ENCODE measurements at places on chromosomes 5 and 9.
A peak's percentile ranks its signal among the peaks of the same experiment; 100 is the strongest.

DNA sequence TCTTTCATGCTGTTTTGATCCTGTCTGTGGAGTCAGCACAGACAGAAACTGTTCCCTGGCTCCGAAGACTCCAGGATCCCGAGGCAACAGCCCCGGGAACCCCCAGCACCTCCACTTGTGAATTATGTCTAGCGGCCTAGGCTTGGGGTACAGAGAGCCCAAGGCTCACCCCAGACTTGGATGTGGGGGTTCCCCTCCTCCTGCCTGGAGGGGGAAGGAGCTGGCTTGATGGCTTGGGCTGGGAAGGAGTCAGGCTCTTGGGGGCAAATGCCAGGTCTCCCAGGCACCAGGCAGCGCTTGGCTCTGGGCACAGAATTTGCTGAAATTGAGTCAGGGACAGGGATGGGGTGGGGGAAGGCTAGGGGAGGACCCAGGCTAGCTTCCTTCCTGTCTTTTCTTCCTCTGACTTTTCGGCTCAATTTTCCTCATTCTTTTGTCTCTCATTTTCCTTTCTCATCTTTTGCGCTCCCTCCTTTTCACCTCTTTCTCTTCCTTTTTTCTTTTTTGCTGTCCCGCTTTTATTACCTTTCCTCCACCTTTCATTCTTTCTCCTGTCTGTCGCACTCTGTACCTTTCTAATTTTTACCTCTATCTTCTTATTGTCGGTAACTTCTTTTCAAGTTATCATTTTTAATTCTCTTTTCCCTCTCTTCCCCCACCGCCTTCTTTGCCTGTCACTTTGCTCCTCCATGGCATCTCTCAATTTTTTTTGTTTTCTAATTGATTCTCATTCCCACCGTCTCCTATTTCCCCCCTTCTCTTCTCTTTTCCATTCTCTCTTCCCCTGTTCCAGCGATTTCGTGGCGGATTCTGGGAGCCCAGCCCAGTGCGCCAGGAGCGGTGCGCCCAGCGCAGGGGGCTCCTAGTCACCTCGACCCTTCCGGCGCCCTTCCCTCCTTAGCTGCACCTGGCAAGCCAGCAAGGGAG is 10.5 kb downstream of the MSX2 start:
- no peak for DNase-seq

GRCh38 chr5:3862906-3863305 is 267.3 kb downstream of the IRX1 start:
- no peak for DNase-seq

DNA sequence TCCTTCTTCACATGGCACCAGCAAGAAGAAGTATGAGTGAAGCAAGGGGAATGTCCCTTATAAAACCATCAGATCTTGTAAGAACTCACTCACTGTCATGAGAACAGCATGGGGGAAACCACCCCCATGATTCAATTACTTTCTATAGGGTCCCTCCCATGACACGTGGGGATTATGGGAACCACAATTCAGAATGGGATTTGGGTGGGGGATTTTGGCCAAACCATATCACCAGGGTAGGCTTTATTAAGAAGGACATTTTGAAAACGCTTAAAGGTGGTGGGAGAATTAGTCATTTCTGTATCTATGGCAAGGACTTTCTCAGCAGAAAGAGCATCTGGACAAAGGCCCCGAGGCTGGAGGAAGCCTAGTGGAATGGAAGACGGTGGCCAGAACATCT is 100.2 kb upstream of the ADAMTS16 start:
- no peak for DNase-seq

DNA sequence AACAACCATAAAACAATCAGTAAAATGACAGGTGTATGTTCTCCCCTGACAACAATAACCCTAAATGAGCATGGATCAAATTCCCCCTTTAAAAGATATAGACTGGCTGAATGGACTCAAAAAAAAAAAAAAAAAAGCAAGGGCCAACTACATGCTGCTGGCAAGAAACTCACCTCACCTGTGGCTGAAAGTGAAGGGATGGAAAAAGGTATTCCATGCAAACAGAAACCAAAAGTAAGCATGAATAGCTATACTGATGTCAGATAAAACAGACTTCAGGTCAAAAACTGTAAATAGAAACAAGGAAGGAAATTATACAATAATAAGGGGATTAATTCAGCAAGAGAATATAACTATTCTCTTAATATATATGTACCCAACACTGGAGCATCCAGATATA is 54.2 kb upstream of the SSBP2 start:
- DNase-seq: no peak

GRCh38 chr9:95588724-95589588 is 72.2 kb upstream of the PTCH1 start:
- DNase-seq: no peak

GRCh38 chr5:108420158-108420557 is 38.3 kb upstream of the FBXL17 start:
- DNase-seq: no peak

GRCh38 chr5:144771802-144772201 is 601.1 kb downstream of the KCTD16 start:
- DNase-seq: no peak

DNA sequence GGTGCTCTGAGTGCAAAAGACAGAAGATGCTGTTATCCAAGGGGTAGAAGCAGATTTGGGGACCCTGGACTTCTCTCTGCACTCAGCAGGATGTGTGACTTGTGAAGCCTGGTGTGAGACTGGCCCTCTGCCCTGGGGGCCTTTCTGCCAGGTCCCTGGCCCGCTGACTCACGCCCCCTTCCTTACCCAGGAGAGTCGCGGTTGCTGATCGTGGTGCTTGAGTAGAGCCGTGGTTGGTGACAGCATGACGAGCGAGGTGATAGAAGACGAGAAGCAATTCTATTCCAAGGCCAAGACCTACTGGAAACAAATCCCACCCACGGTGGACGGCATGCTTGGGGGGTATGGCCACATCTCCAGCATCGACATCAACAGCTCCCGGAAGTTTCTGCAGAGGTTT is 6.5 kb downstream of the NTMT1 start:
- no peak for DNase-seq

GRCh38 chr9:71891557-71892189 is 19.3 kb downstream of the ABHD17B start:
- no peak for DNase-seq

- peak; percentile 46 for DNase-seq
Measured at GRCh38 chr5:6745706-6746222, 32.5 kb downstream of the TENT4A start.

DNA sequence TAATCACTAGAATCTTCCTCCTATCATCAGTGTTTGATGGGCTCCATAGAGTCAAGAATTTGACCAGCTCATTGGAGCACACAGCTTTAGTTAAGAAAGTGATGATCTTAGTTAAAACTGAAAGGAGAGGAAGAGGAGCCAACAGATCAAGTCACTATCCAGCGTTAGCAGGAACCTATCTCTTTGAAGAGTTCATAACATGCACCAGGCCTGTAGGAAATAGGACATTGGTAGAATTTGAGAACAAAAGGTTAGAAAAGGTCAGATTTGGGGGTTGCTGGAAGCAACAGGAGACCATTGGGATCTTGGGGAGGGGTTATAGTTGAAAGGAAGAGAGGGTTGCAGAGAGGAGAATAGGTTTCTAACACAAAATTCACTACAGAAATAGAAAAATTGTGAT is 11.4 kb upstream of the ADRA1B start:
- DNase-seq: no peak
